ENCODE measurements at places on chromosomes 12 and 14.

- peak; percentile 85 for DNase-seq
These were observed 155.4 kb downstream of the TMX1 start for GRCh38 chr14:51395361-51395849.

GRCh38 chr12:124507188-124508109 is 60.0 kb downstream of the NCOR2 start:
- DNase-seq, result peak; percentile 83

DNA sequence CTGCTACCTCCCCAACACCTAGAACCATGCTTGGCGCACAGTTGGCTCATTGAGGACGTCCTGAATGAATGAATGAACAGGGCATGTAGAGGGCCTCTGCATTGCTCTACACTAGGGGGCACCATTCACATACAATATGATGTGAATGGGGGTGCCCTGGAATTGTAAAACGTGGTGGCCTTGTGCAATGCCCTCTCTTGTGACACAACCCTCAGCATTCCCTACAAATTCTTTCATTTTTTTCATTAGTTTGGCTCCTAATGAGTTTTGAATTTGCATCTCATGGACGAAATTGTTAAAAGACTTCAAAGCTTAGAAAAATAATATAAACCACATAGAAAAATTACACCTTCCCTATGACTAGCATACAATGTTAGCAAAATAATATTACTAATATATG is 2.3 kb upstream of the DIO2 start:
- DNase-seq, result no peak

GRCh38 chr14:71006200-71006563 is 98.9 kb downstream of the PCNX1 start:
- DNase-seq, result no peak

DNA sequence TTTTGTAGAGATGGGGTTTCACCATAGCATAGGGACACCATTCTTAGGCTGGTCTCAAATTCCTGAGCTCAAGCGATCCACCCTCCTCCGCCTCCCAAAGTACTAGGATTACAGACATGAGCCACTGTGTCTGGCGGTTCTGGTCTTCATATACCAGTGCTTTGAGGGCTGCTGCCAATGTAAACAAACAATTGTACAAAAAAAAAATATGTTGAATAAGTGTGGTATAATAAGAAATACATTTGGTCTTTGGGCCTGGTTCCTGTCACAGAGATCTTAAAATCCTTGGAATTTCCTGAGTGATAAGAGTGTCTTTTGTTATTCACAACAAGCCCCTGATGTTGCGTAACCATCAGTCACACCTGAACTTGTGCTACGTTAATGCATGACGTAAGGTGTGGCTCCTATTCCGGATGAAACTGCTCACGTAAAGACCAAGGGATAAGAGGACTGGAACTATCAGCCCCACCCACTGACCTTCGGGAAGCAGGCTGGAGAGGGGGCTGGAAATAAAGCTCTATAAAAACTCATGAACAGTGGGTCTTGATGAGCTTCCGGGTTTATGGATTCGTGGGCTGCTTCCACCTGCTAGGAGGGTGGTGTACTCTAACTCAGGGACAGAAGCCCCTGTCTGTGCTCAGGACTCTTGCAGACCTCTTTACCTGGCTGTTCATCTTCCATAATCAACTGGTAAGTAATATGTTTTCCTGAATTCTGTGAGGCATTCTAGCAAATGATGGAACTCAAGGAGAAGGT is 16.5 kb upstream of the RIMKLB start:
- DNase-seq, result no peak

All from eye (tissue), 1 donor.